ENCODE measurements at places on chromosomes 16 and 17.

GRCh38 chr16:1903845-1904840, 14.1 kb downstream of the HS3ST6 start:
- DNase-seq, result no peak

DNA sequence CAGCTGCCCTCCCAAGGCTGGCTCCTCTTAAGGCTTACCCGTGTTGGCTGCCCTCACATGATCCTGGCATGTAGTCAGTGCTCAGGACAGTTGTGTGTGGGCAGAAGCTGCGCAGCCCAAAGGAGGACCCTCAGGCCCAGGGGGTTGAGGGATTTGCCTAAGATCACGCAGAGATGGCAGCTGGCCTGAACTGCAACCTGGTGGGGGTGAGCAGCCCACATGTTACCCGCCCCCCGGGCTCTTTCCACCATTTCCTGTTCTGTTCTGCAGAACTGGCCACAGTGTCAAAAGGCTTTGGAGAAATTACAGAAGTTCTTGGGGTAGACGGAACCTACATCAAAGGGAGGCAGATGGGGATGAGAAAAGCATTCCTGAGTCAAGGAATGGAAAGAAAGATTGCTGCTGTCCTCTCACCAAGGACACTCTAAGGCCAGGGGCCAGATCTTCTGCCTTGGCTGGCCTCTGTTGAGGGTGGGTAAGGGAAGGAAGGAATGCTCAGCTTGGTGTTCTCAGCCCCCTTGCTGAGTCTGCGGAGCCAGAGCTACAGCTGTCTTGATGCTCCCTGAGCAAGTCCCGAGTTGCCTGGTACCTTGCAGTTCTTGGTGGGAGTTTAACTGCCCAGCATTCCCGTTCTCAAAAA, 53.0 kb downstream of the EPN2 start:
- DNase-seq, result no peak

DNA sequence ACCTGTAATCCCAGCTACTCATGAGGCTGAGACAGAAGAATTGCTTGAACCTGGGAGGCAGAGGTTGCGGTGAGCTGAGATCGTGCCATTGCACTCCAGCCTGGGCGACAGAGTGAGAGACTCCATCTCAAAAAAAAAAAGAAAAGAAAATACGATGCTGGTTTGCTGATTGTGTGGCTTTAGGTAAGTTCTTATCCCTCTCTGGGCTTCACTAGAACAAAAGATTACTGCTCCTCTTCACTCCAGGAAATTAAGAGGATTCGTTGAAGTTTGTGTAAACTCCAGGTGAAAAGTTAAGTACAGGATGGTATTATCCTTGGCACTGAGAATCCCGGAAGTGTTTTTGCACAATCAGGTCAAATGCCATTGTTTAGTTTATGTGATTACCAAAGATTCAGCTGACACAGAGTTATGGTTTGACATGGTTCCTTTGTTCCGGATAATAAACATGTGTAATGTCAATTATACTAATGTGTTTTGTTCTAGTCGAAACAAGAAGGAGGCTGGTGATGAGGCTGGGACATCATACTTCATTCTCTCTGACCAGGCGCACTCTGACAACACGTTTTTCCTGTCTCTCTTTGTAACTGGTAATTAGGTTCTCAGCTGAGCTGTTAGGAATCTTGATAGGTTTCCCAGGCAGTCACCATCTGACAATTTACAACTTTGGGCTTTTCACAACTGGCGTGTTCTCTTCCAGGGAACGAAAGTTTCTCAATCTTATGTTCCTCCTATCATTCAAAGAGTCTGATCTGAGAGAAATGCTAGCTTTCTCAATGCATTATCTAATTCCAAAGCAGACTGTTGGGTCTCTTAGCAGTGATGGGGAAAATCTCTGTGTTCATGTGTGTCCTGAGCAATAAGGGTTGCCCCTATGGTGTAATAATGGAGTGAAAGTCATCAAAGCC, 10.8 kb upstream of the TAOK1 start:
- DNase-seq, result peak; percentile 52

DNA sequence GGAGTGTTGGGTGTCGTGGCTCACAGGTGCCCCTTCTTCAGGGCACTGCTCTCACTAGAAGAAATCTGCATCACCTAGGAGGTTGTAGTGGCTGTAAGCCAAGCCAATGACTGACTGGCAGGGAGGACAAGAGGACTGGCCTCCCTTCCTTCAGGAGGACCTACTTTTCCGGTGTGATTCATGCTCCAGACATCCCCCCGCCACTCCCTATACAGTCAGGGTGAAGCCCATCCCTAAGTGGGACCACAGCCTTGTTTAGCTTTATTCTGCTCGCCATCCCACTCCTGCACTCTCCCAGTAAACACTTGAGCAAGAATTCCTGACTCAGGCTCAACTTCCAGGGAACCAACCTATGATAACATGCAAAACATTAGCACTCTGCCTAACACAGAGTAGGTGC, 67.0 kb downstream of the PLCG2 start:
- no peak for DNase-seq

DNA sequence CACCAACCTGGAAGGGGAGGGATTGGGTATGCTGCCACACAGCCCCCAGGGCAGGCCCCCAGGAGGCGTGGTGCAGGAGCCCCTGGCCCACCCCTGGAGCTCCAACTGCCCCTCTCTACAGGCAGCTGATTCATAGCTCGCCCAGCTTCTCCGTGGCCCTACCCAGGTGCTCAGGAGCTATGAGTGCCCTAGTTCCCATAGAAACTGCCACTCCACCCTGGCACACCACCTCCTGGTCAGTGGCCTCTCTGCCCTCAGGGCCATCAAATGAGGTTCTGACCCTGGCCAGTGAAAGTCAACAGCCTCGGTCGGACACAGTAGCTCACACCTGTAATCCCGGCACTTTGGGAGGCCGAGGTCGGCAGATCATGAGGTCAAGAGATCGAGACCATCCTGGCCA, 18.0 kb downstream of the CNGB1 start:
- DNase-seq, result no peak

DNA sequence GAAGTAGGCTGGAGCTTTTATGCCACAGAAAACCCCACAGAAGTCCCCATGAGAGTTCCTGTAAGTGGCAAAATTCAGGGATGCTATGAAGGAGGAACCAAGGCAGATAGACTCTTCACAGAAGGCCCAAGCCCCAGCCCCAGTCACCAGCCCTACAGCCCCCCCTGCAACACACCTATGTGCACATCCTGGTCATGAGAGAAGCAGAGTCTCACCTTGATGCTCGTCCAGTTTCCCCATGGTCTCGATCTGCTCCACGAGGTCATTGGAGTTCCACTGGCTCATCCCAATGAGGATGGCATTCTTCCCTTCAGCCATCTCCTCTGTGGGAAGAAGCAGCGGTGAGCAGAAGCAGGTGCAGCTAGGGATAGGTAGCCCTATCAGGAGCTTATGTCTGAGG, 31.2 kb downstream of the PITPNM3 start:
- no peak for DNase-seq

All from eye (tissue), 1 donor.